Activated CD4-positive, alpha-beta T cell treated with anti-CD3 and anti-CD28 coated beads, Interleukin-2, amount 50 U/mL, for 48 hours (primary cell): ENCODE measurements at places on chromosomes 5 and 9.

GRCh38 chr9:131275332-131276093 is 797 bp downstream of the FAM78A start:
- DNase-seq, result peak; percentile 46

DNA sequence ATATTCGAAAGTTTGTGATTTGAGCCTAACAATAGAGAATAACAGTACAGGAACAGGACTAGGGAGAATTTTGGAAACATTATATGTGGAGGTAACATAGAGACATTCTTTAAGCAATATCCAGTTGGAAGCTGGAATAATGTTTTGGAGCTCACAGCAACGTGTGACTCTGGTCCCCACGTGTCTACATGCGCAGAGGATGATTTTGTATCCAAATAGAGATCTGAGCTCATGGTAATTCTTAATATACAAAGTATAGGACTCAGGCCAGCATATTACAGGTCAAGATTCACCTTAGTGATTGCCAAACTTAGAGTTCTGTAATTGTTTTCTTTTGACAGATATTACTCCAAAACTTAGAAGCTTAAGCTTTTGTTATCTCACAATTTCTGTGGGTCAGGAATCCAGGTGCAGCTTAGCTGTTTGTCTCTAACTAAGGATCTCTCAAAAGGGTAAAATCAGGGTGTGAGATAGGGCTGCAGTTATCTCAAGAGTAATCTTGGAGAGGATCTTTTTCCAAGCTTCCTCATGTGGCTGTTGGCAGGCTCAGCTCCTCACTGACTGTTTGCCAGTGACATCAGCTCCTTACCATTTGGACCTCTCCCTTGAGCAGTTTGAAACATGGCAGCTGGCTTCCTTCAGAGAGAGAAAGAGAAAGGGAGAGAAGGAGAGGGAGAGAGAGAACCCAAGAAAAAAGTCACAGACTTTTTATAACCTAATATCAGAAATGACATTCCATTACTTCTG is 272.0 kb upstream of the ZNF462 start:
- DNase-seq, result no peak

DNA sequence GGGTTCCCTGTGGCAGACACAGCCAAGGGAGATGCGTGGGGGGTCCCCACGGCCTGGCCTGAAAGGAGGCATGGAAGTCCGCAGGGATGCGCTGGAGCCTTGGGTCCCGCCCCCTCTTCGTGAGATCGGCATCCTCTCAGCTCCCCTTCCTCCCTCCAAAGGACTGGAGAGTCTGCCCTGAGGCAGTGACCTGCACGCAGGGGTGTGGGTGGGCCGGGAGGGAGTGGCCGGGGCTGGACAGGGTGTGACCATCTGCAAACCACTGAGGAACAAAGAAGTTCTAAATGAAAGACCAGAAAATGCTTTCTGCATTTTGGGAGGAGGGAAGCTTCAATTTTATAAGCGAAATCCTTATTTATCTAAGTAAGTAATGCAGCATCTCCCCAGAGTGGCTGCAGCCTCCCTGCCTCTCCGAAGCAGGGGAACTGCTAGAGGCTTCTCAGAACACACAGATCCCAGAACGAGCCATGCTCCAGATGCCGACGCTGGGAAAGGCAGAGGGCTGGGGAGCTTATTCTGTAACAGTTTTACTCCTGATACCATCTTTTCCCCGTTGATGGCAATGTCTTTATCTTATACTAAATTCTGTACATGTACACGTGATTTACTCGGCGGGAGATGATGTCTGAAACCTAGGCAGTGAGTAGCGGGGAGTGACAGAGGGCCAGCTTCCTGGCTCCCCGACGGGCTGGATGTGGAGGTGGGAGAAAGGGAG is 221.7 kb downstream of the FANCC start:
- DNase-seq, result no peak

- DNase-seq, result no peak
Measured at GRCh38 chr5:865168-865521, 14.4 kb upstream of the ZDHHC11 start.

GRCh38 chr5:65113771-65114170 is 345.0 kb downstream of the CWC27 start:
- DNase-seq, result no peak

DNA sequence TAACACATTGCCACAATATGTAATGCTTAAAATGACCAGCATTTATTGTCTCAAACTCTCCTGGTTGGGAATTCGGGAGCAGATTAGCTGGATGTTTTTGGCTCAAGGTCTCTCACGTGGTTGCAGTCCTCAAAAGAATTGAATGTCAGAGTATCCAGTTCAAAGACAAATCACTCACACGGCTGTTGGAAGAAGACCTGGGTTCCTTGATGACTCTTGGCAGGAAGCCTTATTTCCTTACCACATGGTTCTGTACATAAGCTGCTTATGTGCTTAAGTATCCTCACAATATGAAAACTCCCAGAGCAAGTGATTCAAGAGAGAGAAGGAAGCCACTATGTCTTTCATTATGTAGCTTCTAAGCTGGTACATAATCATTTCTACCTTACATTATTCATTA is 230.3 kb upstream of the PTPRD start:
- no peak for DNase-seq

DNA sequence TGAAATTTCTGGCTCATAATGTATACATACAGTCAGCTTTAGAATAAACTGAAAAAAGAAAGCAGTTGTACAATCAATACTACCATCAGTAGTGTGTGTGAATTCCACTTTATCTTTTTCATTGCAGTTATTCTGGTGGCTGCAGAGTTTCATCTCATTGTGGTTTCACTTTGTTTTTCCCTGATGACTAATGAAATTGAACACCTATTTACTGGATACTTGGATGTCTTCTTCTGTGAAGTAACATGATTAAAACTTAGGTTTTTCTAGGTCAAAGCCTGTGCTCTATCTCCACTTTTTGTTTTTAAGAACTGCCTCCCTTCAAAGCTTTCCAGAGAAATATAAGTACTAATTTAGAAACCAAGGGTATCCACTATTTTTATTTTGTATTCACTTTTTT is 174.3 kb downstream of the TRPM3 start:
- DNase-seq, result no peak

- no peak for DNase-seq
Measured at GRCh38 chr5:132501961-132502931, 11.7 kb upstream of the IRF1 start.

GRCh38 chr5:123776761-123777160 is 264.8 kb downstream of the CSNK1G3 start:
- DNase-seq, result no peak

- DNase-seq, result peak; percentile 32
Measured at GRCh38 chr9:75088646-75089372, 495 bp downstream of the OSTF1 start.

DNA sequence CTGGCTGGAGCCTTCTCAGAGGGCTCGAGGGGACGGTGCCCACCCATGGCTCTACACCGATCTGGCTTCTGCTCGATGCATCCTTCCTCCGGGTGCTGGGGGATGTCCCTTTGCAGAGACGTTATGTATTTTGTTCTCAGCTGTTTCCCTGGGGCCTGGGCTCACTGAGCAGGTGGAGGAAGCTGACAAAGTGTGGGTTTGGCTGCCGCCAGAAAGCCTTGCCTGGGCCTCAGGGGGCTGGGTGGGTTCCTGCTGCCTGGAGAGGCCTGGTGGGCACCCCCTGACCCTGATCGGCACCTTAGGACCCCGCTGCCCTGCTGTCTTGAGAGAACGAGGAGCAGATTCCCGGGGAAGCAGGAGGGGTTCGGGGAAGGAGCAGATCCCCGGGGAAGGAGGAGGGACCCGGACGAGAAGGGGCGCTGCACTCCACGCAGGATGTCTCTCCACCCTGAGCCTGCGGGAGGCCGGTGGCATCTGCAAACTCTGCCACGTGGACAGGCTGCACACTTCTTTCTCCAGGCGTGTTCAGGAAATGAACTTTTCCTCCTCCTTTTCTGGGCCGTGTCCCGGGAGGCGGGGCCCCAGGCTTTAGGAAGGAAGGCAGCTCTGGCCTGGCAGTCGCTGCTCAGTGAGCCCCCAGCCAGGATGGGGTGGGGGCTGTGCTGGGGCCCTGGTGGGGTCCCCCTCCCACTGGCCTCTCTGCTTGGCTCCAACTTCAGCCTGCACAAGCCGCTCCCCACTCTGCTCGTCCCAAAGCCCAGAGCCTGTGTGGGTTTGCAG is 148.9 kb downstream of the RXRA start:
- DNase-seq, result no peak

GRCh38 chr5:3342271-3343100 is 253.1 kb upstream of the IRX1 start:
- DNase-seq, result no peak

- no peak for DNase-seq
Measured at GRCh38 chr9:131984564-131984963, 95.1 kb downstream of the MED27 start.

GRCh38 chr9:109520475-109521132 is 22.5 kb upstream of the PTPN3 start:
- peak; percentile 58 for DNase-seq

- no peak for DNase-seq
Measured at GRCh38 chr9:108535526-108535925, 320.3 kb downstream of the ACTL7B start.

GRCh38 chr5:132003170-132003744 is 8.2 kb downstream of the ACSL6 start:
- DNase-seq, result no peak

GRCh38 chr9:95999390-95999789 is 123.9 kb downstream of the ERCC6L2 start:
- DNase-seq, result no peak

GRCh38 chr5:68266457-68266856 is 50.9 kb downstream of the PIK3R1 start:
- no peak for DNase-seq

DNA sequence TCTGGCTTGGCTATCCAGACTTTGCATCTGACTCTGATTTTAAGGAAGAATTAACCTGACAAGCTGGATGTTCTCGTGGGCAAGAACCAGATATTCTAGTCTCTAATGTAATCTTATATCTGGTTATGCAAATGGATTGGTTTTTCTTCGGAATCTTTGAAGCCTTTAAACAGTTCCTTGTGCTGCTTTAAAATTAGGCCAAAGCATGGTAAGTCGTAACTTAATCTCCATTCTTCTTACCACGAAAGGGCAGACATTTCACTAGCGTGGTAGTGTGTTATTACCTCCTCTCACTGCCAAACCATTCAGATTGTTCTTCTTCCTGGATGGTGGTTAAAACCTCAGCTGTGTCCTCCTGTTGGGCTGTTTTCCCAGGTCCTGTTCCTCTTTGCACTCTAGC is 34.1 kb upstream of the TTC23L start:
- no peak for DNase-seq

DNA sequence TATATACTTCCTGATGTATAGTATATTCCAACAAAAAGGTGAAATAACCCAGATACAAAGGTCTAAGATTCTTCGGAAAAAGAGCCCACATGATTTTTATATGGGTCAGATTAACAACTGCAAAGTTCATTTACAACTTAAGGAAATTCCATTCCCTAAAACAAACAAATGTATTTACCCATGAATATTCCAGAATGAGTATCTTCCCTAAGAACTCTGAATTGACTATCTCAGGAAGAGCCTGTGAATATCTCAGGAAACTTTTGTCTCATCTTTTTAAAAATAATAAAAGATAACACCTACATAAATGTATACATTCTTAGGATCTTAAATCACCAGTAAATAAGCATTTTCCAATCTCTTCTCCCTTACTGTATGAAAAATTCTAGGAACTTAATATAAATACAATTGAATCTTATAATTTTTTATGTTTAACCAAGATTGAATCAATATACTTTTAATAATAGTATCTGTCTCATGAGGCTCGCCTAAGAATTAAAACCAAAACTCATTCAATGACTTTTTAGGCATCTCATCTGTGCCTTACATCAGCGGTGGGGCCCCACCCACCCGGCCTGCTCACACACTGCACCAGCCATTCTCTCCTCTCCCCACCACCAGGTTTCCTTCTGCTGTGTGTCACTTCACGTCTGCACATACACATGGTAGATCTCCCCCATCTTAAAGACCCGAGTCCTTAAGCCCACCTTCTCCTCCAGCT is 78.1 kb downstream of the RAPGEF1 start:
- peak; percentile 78 for DNase-seq

GRCh38 chr9:83744206-83744605 is 36.4 kb upstream of the UBQLN1 start:
- DNase-seq, result no peak

- no peak for DNase-seq
Measured at GRCh38 chr5:43859309-43859708, 256.3 kb downstream of the NNT start.

- no peak for DNase-seq
Measured at GRCh38 chr5:150338546-150338945, 19.0 kb upstream of the TCOF1 start.

GRCh38 chr5:118956727-118957126 is 31.6 kb downstream of the DTWD2 start:
- no peak for DNase-seq

GRCh38 chr5:175694371-175695160 is 36.7 kb downstream of the HRH2 start:
- no peak for DNase-seq

GRCh38 chr5:174355208-174355612 is 309.7 kb downstream of the NSG2 start:
- no peak for DNase-seq

GRCh38 chr5:39190311-39191102 is 28.9 kb downstream of the FYB1 start:
- no peak for DNase-seq

- no peak for DNase-seq
Measured at GRCh38 chr5:164553851-164554250, 1048.4 kb downstream of the MAT2B start.

DNA sequence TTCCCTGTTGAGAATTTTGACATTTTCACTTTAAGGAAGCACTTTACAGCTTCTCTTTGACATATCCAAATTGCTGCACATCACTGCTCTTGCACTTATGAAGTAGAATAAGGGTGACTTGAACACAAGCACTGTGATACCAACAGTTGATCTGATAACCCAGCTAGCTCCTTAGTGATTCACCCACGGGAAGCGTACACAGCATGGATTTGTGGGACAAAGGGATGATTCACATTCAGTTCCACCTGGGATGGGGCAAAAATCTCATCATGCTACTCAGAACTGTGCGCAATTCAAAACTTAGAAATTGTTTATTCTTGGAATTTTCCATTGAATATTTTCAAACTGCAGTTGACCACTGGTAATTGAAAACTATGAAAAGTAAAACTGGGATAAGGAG is 1565.5 kb upstream of the CDH9 start:
- no peak for DNase-seq

GRCh38 chr9:1920386-1920785 is 94.8 kb upstream of the SMARCA2 start:
- no peak for DNase-seq

DNA sequence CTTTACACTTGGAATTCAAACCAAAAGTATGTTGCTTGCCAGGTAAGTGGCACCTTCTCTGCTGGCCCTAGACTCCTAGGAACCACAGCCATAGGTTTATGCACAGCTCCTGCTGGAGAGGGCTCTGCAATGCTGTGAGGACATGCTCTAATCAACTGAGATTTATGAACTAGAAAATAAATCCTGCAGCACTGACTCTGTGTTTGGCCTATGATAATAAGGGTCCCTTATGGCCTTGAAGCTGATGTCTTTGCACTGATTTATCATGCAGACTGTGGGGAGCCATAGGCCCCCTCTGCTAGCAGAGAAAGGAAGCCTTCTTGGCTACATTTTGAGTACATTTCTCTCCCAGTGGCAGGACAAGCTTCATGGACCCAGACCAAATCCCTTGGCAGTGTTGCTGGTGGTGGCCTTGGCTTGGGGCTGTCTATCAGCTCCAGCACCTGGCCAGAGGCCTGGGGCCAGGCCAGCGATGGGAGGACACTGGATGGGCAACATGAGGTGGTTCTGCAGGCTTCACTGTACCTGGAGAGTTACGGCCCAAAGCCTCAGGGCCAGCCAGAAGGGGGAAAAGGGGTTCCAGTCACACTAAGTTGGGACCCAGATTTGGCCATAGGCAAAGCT is 178.0 kb downstream of the SEMA6A start:
- DNase-seq, result no peak
